ENCODE measurements at places on chromosomes 6 and 20.

- peaks cover 2% of the 10 kb centered on the region for H3K4me1 ChIP-seq
- no peak overlapping the region for H3K4me3 ChIP-seq
- peaks cover 24% of the 10 kb centered on the region for H3K36me3 ChIP-seq
- no peak overlapping the region for H3K27ac ChIP-seq
- H3K27me3 ChIP-seq: peaks cover 5% of the 10 kb centered on the region
- no peak for DNase-seq
Measured at GRCh38 chr6:138787138-138787537, 8.7 kb upstream of the ECT2L start.

- H3K27ac ChIP-seq: peak overlapping the region; percentile 87
- no peaks in the 10 kb centered on the region for H3K27me3 ChIP-seq
- H3K4me1 ChIP-seq: peaks cover 33% of the 10 kb centered on the region
- peak; percentile 65 for DNase-seq
Measured at GRCh38 chr20:50582591-50583234, 72.5 kb downstream of the PTPN1 start.

GRCh38 chr6:90478789-90479602, 107.9 kb downstream of the MAP3K7 start:
- H3K27ac ChIP-seq: peak overlapping the region; percentile 4
- peaks cover 14% of the 10 kb centered on the region for H3K4me1 ChIP-seq
- H3K4me3 ChIP-seq: no peak overlapping the region

GRCh38 chr20:46362921-46363867, 43.2 kb downstream of the ELMO2 start:
- H3K27ac ChIP-seq: peak overlapping the region; percentile 92
- peaks cover 45% of the 10 kb centered on the region for H3K4me1 ChIP-seq
- H3K27me3 ChIP-seq: no peaks in the 10 kb centered on the region
- peaks cover 16% of the 10 kb centered on the region for H3K36me3 ChIP-seq
- H3K4me3 ChIP-seq: peak overlapping the region; percentile 84

- no peaks in the 10 kb centered on the region for H3K27me3 ChIP-seq
- H3K4me3 ChIP-seq: no peak overlapping the region
- no peaks in the 10 kb centered on the region for H3K36me3 ChIP-seq
- no peak for DNase-seq
- no peak overlapping the region for H3K27ac ChIP-seq
Measured at GRCh38 chr6:149343501-149343900, 26.0 kb downstream of the TAB2 start.

DNA sequence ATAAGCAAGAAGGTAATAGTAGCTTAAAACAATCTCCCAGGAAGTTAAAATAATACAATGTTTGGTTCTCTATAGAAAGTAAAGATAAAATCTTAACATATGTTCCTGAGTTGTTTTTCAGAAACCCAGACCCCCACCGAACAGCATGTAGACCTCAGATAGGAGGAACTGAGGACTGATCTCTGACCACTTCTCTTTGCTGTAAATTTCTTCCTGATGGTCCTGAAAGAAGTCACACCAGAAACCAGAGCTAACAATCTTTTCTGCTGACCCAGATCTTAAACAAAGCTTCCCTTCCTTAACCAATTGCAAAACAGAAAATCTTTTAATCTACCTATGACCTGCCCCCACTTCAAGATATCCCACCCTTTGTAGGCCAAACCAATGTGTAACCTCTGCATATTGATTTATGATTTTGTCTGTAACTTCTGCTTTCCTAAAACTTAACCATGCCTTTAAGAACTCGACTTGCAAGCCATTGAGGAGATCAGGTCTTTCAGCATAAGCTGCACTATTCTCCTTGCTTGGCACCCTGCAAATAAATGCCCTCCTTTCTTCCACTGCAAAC, 21.9 kb upstream of the BEND6 start:
- no peaks in the 10 kb centered on the region for H3K36me3 ChIP-seq
- peaks cover 3% of the 10 kb centered on the region for H3K27me3 ChIP-seq
- no peaks in the 10 kb centered on the region for H3K4me1 ChIP-seq
- H3K27ac ChIP-seq: no peak overlapping the region
- no peak overlapping the region for H3K4me3 ChIP-seq
- no peak for DNase-seq

DNA sequence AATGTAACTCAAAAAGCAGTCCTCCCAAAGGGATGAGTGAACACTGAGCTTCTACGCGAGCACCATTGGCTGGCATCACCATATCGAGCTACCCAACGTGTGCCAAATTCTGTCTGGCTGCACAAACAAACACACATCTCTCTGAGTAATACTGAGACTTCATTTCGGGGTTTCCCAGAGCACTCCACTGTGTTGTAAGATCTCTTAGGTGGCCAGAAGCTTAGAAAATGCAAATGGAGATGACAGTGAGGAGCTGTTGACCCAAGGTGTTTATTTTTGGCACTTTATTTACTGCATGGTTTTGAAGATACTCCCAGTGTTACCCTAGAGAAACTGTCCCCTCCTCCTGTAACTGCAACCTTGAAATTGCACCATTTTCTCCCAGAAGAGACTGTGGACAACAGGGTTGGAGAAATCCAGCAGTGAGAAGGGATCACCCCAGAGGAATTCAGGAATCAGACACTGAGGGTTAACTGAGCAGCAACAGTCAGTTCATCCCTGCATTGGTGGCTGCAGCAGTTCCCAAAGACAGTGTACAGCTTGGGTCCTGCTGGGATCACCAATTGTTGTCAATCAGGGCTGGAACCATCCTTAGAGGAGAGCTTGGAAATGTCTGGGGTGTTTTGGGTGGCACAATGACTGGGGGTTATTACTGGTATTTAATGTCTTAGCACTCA, 1.0 kb upstream of the RIPOR2 start:
- peak overlapping the region; percentile 96 for H3K27ac ChIP-seq
- peaks cover 33% of the 10 kb centered on the region for H3K36me3 ChIP-seq
- H3K27me3 ChIP-seq: no peaks in the 10 kb centered on the region
- H3K4me3 ChIP-seq: peak overlapping the region; percentile 100

- H3K4me1 ChIP-seq: peaks cover 10% of the 10 kb centered on the region
- DNase-seq: no peak
- H3K27ac ChIP-seq: no peak within 1 kb of the TSS
- H3K36me3 ChIP-seq: no peaks in the 10 kb centered on the region
- H3K4me3 ChIP-seq: no peak within 1 kb of the TSS
Measured at GRCh38 chr6:116511424-116512110, at the start of gene CALHM5. TSS of gene CALHM5 (plus strand) at chr6:116511639. CDS start at chr6:116511697, 58 bp downstream.

GRCh38 chr6:83199173-83199862, 6.2 kb downstream of the RWDD2A start:
- no peak overlapping the region for H3K4me3 ChIP-seq
- H3K27ac ChIP-seq: no peak overlapping the region
- peaks cover 10% of the 10 kb centered on the region for H3K4me1 ChIP-seq
- no peak for DNase-seq

- H3K27me3 ChIP-seq: no peaks in the 10 kb centered on the region
- no peak overlapping the region for H3K4me3 ChIP-seq
- no peak overlapping the region for H3K27ac ChIP-seq
- H3K4me1 ChIP-seq: no peaks in the 10 kb centered on the region
- no peak for DNase-seq
Measured at GRCh38 chr6:166360243-166361076, 18.1 kb upstream of the SFT2D1 start.

DNA sequence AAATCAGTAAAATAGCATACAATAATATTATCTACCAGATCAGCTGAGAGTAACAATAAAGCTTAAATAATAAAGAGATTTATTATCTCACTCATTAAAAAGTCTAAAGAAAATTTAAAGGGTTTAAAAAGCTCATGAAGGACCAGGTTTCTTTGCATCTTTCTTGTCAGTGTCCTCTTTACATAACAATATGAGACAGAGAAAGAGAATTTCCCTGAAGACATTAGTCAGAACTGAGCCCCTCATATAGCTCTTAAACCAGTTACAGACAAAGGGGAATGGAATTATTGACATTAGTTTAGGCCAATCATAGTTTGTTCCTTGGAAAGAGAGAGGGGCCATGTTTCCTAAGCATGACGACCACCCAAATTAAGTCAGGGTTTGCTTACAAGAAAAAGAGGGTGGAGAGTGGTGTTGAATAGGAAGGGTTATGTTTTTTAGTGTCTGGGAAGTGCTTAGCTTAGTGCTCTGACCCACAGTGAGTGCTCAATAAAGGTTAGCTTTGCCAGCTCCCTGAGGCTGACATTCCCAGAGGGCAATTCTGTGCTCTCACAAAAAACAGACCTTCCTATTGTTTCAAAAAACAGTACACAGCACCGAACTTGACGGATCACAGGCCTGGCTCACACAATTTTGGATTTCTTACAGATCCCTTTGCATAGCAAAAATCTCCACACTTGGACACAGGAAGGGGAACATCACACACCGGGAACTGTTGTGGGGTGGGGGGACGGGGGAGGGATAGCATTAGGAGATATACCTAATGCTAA, 3.6 kb upstream of the PLCB1 start:
- peaks cover 7% of the 10 kb centered on the region for H3K27me3 ChIP-seq
- no peaks in the 10 kb centered on the region for H3K36me3 ChIP-seq
- no peak overlapping the region for H3K4me3 ChIP-seq
- peaks cover 13% of the 10 kb centered on the region for H3K4me1 ChIP-seq

- no peaks in the 10 kb centered on the region for H3K36me3 ChIP-seq
- H3K27me3 ChIP-seq: no peaks in the 10 kb centered on the region
- H3K4me1 ChIP-seq: peaks cover 36% of the 10 kb centered on the region
- peak within 1 kb of the TSS; percentile 97 for H3K4me3 ChIP-seq
- H3K27ac ChIP-seq: peak within 1 kb of the TSS; percentile 64
- peak; percentile 68 for DNase-seq
Measured at GRCh38 chr6:129709769-129710449, at the start of gene ARHGAP18. TSS of gene ARHGAP18 (minus strand) at chr6:129710177. CDS start at chr6:129710136, 41 bp downstream.

DNA sequence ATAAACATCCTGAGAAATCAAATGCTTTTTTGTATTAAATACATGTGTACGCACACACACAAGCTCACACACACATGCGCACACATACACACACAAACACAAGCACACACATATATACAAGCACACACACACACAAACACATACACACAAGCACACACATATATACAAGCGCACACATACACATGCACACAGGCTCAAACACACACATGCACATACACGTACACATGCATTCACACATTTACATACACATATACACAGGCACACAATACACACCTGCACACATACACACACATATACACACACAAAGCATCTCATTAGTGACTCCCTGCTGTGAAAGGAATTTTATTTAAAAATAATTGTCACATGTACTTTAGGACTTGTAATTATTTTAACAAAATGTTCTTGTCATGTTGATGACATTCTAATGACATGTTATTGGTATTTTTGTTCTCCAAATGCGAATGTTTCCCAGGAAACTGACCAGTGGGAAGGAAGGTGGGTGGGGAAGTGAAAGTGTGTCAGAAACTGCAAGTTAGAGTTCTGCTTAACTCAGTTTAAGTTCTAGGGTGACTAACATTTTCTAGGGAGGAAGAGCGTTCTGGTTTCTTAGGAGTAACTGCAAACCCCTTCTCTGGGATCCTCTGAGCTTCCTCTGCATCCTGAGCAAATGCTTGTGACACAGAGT, 113.9 kb upstream of the ZNF217 start:
- DNase-seq: peak; percentile 30
- H3K4me1 ChIP-seq: peaks cover 39% of the 10 kb centered on the region
- no peaks in the 10 kb centered on the region for H3K27me3 ChIP-seq
- peak overlapping the region; percentile 62 for H3K4me3 ChIP-seq
- no peaks in the 10 kb centered on the region for H3K36me3 ChIP-seq

DNA sequence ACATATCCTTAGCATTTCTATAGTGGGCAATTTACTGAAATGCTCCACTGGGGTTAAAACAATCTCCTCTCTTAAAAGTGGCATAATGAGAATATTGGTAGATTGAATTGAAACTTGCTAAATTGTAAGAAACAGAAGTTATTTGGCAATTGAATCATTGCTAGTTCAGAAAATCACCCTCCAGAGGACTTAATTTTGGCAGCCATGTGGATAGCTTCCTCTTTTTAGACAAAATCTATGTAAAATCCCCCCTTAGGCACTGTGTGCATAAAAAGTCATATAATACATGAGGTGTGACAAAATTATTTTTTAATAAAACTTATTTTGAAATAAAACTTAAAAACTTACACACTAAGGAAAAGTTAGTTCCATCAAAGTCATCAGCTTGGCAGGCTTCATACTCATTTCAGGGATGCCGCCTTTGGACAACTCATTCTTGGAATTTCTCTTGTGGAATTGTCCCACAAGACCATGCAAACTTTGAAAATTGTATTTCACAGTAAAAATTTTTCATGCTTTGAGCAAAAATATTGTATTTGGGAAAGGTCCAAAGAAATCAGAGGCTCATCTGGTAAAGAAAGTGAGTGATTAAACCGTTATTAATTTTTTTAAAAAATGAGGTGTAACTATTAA, 473.0 kb downstream of the BCKDHB start:
- H3K4me1 ChIP-seq: no peaks in the 10 kb centered on the region
- H3K36me3 ChIP-seq: no peaks in the 10 kb centered on the region
- H3K4me3 ChIP-seq: no peak overlapping the region
- H3K27me3 ChIP-seq: peaks cover 5% of the 10 kb centered on the region
- DNase-seq: no peak

DNA sequence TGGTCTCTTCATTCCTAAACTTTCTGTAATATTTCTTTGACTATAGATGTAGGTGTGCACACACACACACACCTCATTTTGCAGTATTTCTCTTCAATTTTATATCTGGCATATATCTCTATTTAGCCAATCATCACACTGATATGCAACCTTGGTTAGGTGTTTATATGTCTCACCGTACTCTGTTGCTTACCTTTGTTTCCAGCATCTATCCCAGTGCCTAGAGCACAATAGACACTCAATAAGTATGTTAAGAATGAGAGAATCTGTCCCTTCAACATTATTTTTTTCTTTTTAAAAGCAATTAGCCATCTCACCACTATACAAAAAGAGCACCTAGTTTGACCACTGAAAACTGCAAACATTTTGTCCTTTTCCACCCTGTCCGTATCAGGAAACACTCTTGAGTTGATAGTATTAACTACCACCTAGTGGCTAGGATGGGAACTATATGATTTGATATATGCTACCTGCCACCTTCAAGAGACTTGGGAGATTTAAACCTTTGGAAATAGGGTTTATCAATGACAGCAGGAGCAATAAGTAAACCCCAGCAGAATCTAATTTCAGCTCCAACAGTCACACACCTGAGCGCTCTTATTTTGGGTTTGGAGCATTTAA, 48.7 kb upstream of the RSPO3 start:
- no peaks in the 10 kb centered on the region for H3K4me1 ChIP-seq
- no peak overlapping the region for H3K4me3 ChIP-seq
- no peaks in the 10 kb centered on the region for H3K36me3 ChIP-seq
- no peak overlapping the region for H3K27ac ChIP-seq

- no peak overlapping the region for H3K27ac ChIP-seq
- DNase-seq: no peak
- no peak overlapping the region for H3K4me3 ChIP-seq
- peaks cover 8% of the 10 kb centered on the region for H3K36me3 ChIP-seq
- peaks cover 20% of the 10 kb centered on the region for H3K27me3 ChIP-seq
Measured at GRCh38 chr20:58719971-58720371, 27.4 kb downstream of the NPEPL1 start.

- no peak for DNase-seq
- H3K36me3 ChIP-seq: no peaks in the 10 kb centered on the region
- H3K27me3 ChIP-seq: peaks cover 11% of the 10 kb centered on the region
- H3K27ac ChIP-seq: peak overlapping the region; percentile 83
- H3K4me3 ChIP-seq: no peak overlapping the region
- no peaks in the 10 kb centered on the region for H3K4me1 ChIP-seq
Measured at GRCh38 chr6:85390105-85390728, 59.7 kb upstream of the NT5E start.

All from naive B cell (primary cell).